ENCODE measurements at places on chromosomes 7 and 10. TPM values are rescaled to one million over a fixed set of nuclear protein-coding genes. Genes with fewer than 3 reads are reported as not detected.

DNA sequence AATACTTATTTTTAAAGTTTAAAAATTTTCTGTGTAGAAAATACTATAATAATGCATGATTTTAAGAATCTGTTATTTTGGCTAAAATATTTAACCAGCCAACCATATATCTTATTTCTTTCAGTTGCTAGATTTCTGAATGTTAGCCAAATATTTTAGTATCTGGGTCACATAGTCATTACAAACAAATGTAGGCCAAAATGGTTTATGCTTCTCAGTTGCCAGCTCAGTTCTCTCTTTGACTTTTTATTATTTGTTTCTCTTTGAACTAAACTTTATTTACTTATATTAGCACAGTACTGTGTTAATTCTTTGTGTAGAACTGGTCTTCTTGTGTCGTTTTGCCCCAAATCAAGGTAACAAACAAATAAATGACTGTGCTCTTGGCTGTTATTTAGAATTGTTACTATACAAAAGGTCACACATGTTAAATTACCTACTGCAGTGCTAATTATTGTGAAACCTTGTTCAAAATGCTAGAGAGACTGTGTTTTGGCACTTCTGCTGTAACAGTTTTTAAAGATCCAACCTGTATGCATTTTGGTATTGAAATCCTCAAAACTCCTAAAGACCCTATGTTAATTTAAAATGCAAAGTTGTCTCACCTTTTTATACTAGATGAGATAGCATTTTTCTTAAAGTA lies 39.8 kb downstream of the ZEB1 start:
- no peak overlapping the region for H3K27ac ChIP-seq
- H3K4me3 ChIP-seq = no peak overlapping the region
- no peak for DNase-seq
- peaks cover 11% of the 10 kb centered on the region for H3K4me1 ChIP-seq

GRCh38 chr7:12102126-12102525 lies 109.0 kb upstream of the TMEM106B start:
- no peak overlapping the region for H3K4me3 ChIP-seq
- DNase-seq = no peak
- H3K27ac ChIP-seq = no peak overlapping the region
- H3K36me3 ChIP-seq = no peaks in the 10 kb centered on the region
- H3K27me3 ChIP-seq = no peaks in the 10 kb centered on the region
- H3K4me1 ChIP-seq = no peaks in the 10 kb centered on the region

The ATP6V0A4 gene
- not detected for total RNA-seq

DNA sequence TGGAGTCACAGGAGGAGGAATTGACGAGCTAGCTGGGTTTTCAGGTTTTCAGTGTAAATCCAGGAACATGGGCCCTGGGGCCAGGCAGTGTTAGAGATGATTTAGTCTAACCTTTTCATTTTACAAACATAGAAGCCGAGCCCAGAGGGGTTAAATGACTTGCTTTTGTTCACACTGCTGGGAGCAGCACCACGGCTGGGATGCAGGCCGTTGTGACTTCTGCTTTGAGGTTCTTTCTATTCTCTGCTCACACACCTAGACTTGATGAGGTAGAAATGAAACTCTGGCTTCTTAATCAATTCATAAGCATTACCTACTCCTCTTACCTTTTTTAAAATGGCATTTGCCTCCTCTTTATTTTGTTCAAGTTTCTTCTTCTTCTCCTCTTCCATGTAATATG lies 36.4 kb downstream of the CREB5 start:
- H3K36me3 ChIP-seq = no peaks in the 10 kb centered on the region
- no peaks in the 10 kb centered on the region for H3K27me3 ChIP-seq
- no peak overlapping the region for H3K4me3 ChIP-seq
- no peaks in the 10 kb centered on the region for H3K4me1 ChIP-seq
- no peak for DNase-seq

The WASL gene
- total RNA-seq = 7.4 TPM

All from CD8-positive, alpha-beta memory T cell (primary cell).